A549 treated with GW870086 at 1 μM for 4 hours (cell line): ENCODE measurements at places on chromosomes 1 and 21. TPM values are rescaled to one million over a fixed set of nuclear protein-coding genes. Genes with fewer than 3 reads are reported as not detected.

Gene KCNN3
- 0.02 to 0.19 TPM (median 0.07 TPM) in 4 of 5 replicates, not detected in the other for total RNA-seq

Gene AGBL4
- total RNA-seq, result not detected in 5 replicates

Gene KCNC4
- total RNA-seq, result 2.1 to 4.7 TPM (median 4.3 TPM) in 5 replicates

Gene MMEL1
- total RNA-seq, result not detected in 5 replicates

Gene DFFA
- total RNA-seq, result 22.1 to 26.2 TPM (median 23.9 TPM) in 5 replicates

Gene RUNX3
- total RNA-seq, result 4.4 to 6.8 TPM (median 5.3 TPM) in 5 replicates

Gene UTS2
- total RNA-seq, result not detected in 5 replicates

Gene HSPB7
- total RNA-seq, result 0.06 to 0.26 TPM (median 0.11 TPM) in 3 of 5 replicates, not detected in the others

Gene GCSAML
- not detected in 5 replicates for total RNA-seq

Gene UFC1
- 83.0 to 144 TPM (median 90.5 TPM) in 5 replicates for total RNA-seq

Gene CFAP45
- total RNA-seq, result 0.64 to 0.91 TPM (median 0.78 TPM) in 5 replicates

Gene TNFSF18
- total RNA-seq, result not detected in 5 replicates

Gene SWT1
- total RNA-seq, result 1.2 to 1.7 TPM (median 1.5 TPM) in 5 replicates

Gene PCP4
- not detected in 5 replicates for total RNA-seq

Gene SLC41A1
- total RNA-seq, result 17.6 to 23.4 TPM (median 22.3 TPM) in 5 replicates

Gene PTPN7
- not detected in 5 replicates for total RNA-seq

Gene GBP6
- total RNA-seq, result not detected in 5 replicates

Gene APCS
- not detected in 5 replicates for total RNA-seq

Gene NOS1AP
- 0.30 to 0.50 TPM (median 0.36 TPM) in 4 of 5 replicates, not detected in the other for total RNA-seq
